ENCODE measurements at places on chromosomes 12 and 14.

GRCh38 chr12:54579258-54579657 lies 9.2 kb downstream of the PPP1R1A start:
- no peak for DNase-seq

GRCh38 chr12:64445490-64445889 lies 6.4 kb upstream of the TBK1 start:
- no peak for DNase-seq

DNA sequence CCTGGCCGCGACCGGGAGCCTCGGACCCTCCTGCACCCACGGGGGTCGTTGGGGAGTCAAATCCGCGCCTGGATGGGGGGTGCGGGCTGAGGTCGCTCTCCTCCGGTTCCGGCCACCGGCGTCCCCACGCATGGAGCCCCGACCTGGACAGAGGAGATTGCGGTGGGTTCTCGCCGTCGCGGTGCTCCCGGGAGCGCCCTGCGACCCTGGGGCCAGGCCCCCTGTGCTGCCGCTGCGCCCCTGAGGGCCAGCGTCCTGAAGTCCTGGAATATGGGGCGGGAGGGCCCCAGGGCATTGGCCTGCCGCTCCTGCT lies 345 bp downstream of the ASPG start:
- DNase-seq: no peak

GRCh38 chr14:105461903-105462302 lies 12.7 kb upstream of the CRIP2 start:
- no peak for DNase-seq

DNA sequence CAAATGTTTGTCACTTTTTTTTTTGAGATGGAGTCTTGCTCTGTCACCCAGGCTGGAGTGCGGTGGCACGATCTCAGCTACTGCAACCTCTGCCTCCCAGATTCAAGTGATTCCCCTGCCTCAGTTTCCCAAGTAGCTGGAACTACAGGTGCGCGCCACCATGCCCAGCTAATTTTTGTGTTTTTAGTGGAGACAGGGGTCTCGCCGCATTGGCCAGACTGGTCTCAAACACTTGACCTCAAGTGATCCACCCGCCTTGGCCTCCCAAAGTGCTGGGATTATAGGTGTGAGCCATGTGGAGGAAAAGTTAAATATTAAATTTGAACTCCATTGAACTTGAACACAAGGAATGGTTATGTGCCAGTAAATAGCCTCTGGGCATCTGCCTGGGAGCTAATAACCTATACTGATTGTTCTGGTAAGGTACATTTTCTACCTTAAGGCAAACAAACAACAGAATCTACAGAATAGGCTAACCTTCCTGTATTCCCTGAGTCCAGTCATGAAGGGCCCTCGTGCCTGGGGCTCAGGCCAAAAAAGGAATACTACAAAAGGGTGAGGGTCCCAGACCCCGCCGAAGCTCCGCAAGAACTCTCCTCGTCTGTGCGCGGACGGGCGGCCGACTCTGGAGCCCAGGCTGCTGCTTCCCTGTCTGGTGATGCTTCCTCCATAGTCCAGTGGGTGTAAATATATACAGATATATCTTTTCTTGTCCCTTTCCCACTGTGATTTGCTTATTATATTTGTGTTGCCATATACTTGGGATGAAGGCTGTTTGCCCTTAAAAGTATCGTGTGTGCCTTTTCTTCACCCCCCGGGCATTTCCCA lies 74.0 kb upstream of the EIF5 start:
- DNase-seq: no peak

GRCh38 chr12:39771456-39771855 lies 151.9 kb upstream of the ABCD2 start:
- DNase-seq: no peak

DNA sequence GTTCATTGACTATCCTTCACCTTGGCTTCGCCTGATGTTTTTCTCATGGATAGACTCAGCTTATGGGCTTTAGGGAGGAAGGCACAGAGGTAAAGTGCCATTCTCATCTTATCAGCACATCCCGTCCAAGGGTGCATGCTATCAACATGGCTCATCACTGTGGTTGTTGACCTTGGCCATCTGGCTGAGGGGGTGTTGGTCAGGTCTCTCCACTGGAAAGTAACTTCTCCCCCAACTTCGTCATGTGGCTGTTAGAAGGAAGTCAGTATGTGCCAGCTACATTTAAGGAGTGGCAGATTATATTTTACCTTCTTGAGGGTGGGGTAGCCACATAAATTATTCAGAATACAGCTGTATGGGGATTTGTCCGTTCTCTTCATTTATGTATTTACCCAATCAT lies 68.9 kb downstream of the EML1 start:
- no peak for DNase-seq

GRCh38 chr12:100463661-100464060 lies 10.0 kb upstream of the NR1H4 start:
- no peak for DNase-seq

DNA sequence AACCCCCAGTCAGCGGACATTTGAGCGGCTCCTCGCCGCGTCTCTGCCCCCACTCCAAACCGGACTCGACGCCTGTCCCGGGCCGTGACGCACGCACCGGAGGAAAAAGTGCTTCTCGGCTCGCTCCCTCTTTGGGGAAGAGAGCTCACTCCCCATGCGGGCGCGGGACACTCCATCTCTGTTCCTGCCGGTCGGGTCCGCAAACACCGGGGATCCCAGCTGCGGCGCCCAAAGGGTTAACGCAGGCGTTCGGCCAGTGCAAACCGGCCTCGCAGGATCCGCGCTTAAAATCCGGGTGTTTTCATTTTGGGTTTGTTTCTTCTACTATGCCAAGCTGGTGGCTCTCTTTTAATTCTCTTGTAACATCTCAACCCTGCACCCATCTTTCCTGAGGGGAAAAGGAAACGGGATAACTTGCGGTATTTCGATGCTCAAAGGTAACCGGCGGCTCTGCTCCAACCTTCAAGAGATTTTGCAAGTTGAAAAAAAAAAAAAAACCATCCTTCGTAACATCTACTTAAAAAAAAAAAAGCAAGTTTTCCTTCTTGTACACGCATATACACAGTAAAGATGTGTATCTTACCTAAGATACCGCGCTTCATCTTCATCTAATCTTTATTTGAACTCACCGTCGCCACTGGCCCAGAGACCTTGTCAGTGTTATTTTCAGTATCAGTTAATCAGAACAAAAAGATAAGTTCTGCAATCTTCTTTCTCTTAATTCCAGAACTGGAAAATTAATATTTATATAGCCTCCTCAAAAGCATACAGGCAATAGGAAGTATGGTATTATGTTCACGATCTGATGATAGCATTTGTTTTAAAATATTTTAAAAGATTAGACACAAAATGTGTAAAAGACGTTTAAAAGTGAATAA lies 1.6 kb upstream of the ATP2B1 start:
- peak; percentile 42 for DNase-seq

- DNase-seq: peak; percentile 88
Observed at GRCh38 chr14:95460647-95461478, 55.6 kb downstream of the SYNE3 start.

GRCh38 chr14:96271421-96271762 lies 15.4 kb downstream of the BDKRB1 start:
- DNase-seq: no peak

DNA sequence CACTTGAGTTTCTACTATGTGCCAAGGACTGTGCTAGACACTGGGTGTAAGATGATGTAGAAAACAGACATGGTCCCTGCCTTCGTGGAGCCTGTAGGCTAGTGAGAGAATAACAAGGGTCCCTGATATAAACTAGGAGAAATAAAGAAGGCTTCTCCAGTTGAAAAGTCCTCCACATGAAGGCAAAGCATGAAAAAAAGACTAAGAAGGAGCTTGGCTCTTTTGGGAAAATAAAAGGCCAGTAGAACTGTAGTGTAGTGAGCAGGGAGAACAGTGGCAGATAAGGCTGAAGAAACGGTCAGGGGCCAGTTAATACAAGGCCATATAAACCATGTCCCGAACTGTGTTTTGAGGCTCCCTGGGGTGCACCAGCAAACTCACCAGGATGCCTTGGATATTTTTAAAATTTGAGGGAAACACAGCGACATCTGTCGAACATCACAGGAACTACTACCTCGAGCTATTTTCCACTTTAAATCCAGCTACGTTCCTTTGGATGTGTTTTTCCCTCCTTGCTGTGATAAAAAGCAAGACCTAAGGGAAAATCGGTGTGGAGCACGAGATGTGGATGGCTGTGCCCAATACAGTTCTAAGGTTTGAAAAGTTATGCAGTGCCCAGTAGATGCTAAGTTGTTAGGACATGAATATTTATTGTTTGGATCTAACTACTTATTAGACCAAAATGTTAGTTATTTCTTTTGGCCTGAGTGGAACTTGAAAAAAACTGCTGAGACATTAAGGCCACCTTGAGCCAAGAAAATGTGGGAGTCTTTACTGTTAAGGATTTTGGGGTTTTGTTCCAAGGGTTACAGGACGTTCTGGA lies 8.5 kb upstream of the CFL2 start:
- DNase-seq: peak; percentile 75
